Activated CD4-positive, alpha-beta memory T cell treated with anti-CD3 and anti-CD28 coated beads for 36 hours (primary cell): ENCODE measurements at places on chromosomes 2 and 18. TPM values are rescaled to one million over a fixed set of nuclear protein-coding genes. Genes with fewer than 3 reads are reported as not detected.
A peak's percentile ranks its signal among the peaks of the same experiment; 100 is the strongest.

Gene SLC5A7
- total RNA-seq, result not detected

Gene UGT1A5
- total RNA-seq, result not detected

Gene NGEF
- 5.4 TPM for total RNA-seq

Gene ANKRD62
- not detected for total RNA-seq

Gene CSRNP3
- not detected for total RNA-seq

DNA sequence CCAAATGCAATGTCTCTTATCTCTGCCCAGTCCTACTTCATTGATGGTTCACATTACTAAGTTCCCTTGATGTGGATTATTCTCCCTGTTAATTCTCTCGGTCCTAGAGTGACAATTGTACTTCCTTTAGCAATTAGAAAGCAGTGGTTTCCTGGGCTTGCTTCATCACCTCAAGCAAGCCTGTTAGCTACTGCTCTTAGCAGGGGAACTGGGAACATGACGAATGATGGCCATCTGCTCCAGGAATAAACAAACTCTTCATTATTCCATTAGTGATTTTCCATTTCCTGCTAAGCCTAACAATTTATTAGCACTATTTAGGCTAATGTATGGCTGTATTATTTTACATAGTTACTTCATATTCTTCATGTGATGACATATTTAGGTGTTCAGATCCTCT lies 331.8 kb downstream of the MTX2 start:
- peaks cover 14% of the 10 kb centered on the region for H3K27me3 ChIP-seq
- no peaks in the 10 kb centered on the region for H3K36me3 ChIP-seq
- H3K4me3 ChIP-seq, result no peak overlapping the region

- DNase-seq, result no peak
- peaks cover 2% of the 10 kb centered on the region for H3K4me1 ChIP-seq
- H3K27ac ChIP-seq, result no peak overlapping the region
- no peak overlapping the region for H3K4me3 ChIP-seq
- no peaks in the 10 kb centered on the region for H3K36me3 ChIP-seq
These were observed 85.1 kb downstream of the CABLES1 start for GRCh38 chr18:23220355-23220754.

GRCh38 chr2:8225266-8225665 lies 456.6 kb upstream of the ID2 start:
- no peak overlapping the region for H3K27ac ChIP-seq
- no peak overlapping the region for H3K4me3 ChIP-seq
- H3K36me3 ChIP-seq, result no peaks in the 10 kb centered on the region
- no peaks in the 10 kb centered on the region for H3K27me3 ChIP-seq
- no peak for DNase-seq

DNA sequence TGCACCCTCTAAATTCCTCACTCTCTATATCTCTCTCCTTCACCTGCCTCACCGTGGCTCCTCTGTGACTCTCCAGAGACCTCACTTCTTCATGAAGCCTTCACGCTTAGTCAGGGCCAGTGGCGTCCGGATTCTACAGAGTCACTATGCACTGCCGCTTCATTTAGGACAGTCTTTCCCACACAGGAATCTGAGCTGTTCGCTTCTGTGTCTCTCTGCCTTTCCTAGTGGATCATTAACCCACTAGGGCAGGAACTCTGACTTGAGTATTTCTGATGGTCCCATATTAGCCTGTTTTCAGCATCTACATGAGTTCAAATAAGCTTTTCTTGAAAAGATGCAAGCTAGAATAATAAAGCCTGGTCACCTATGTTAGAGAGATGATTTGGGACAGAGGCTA lies 180.2 kb upstream of the DOK6 start:
- no peaks in the 10 kb centered on the region for H3K27me3 ChIP-seq
- no peak for DNase-seq
- no peaks in the 10 kb centered on the region for H3K4me1 ChIP-seq
- H3K27ac ChIP-seq, result no peak overlapping the region
- no peaks in the 10 kb centered on the region for H3K36me3 ChIP-seq
- H3K4me3 ChIP-seq, result no peak overlapping the region

DNA sequence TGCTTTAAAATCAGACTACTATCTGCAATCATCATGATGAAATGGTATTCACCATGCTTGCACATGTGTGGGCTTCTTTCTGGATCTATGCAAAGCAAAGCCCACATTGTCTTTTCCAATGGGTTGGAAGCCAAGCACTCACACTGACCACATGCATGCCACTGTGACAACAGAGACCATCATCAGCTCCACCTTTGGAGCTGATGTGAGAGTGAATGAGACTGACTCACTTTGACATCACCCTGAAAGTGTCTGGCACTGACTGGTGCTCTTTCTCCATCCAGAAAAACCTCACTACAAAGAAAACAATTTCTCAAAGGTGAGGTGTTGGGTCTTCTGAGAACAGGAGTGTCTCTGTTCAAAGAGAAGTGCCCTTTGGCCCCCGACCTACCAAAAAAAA lies 4.7 kb downstream of the MYO5B start:
- H3K4me3 ChIP-seq, result no peak overlapping the region
- H3K36me3 ChIP-seq, result no peaks in the 10 kb centered on the region
- H3K27me3 ChIP-seq, result peaks cover 39% of the 10 kb centered on the region
- H3K4me1 ChIP-seq, result peaks cover 12% of the 10 kb centered on the region

DNA sequence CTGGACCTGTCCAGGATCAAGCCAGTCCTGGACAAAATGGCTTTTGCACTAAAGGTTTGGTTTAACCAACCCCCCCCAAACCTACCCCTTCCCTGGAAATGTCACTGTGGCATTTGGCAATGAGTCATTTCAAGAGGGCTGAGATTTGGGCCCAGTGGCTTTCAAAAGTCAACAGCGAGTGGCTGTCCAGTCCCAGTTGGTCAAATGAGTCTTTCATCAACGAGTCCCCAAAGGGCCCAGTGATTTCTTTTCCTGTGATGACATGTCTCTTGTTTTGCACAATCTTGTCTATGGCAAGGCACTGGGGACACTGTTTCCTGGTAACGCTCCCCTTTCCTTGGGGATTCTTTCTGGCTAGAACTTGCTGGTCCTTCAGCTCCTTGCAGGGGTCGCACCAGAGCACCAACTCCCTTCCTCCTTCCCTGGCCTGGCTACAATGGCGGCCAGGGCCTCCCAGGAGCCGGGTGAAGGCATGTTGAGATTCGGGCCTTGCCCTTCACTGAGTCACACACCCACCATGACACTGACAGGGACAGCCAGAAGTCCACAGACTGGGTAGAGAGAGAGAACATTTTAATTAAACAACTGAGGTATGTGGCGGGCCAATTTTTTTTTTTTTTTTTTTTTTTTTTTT lies 87.2 kb downstream of the SMAD7 start:
- no peaks in the 10 kb centered on the region for H3K36me3 ChIP-seq
- H3K4me3 ChIP-seq, result no peak overlapping the region
- H3K4me1 ChIP-seq, result peaks cover 10% of the 10 kb centered on the region
- no peak for DNase-seq
- no peak overlapping the region for H3K27ac ChIP-seq

GRCh38 chr18:62571037-62571436 lies 48.2 kb downstream of the ZCCHC2 start:
- peaks cover 67% of the 10 kb centered on the region for H3K36me3 ChIP-seq
- no peak overlapping the region for H3K4me3 ChIP-seq
- H3K4me1 ChIP-seq, result peaks cover 14% of the 10 kb centered on the region
- DNase-seq, result peak; percentile 33
- peak overlapping the region; percentile 62 for H3K27ac ChIP-seq

GRCh38 chr18:48804856-48805610 lies 145.7 kb downstream of the SMAD7 start:
- H3K4me1 ChIP-seq, result peaks cover 58% of the 10 kb centered on the region
- H3K27me3 ChIP-seq, result no peaks in the 10 kb centered on the region
- peak; percentile 5 for DNase-seq
- no peak overlapping the region for H3K4me3 ChIP-seq
- H3K27ac ChIP-seq, result no peak overlapping the region
- H3K36me3 ChIP-seq, result no peaks in the 10 kb centered on the region

- peaks cover 40% of the 10 kb centered on the region for H3K4me1 ChIP-seq
- H3K27ac ChIP-seq, result peak overlapping the region; percentile 84
- peak overlapping the region; percentile 93 for H3K4me3 ChIP-seq
- H3K36me3 ChIP-seq, result peaks cover 14% of the 10 kb centered on the region
These were observed 854 bp downstream of the GPR155 start for GRCh38 chr2:174485788-174486562.

DNA sequence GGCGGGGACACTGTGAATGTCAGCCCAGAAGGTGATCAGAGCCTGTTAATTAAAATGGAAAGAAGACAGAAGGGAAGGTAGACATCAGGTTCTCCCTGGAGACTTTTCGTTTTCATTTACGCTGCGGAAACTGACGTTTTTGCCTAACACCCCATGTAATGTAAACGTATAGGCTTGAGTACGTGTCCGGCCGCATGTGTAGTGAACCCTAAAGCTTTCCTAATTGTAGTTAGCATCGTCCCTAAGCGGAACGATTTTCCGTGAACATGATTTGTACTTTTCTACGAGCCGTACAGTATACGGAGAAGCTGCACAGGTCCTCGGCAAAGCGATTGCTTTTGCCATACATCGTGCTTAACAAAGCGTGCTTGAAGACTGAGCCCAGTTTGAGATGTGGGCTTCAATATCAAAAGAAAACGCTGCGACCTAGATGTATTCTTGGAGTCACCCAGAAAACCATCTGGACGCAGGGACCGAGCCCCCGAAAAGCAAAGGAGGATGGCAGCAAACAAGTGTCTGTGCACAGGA lies 284 bp downstream of the TIMM21 start:
- H3K27me3 ChIP-seq, result peaks cover 2% of the 10 kb centered on the region
- H3K4me1 ChIP-seq, result peaks cover 44% of the 10 kb centered on the region
- peak overlapping the region; percentile 95 for H3K4me3 ChIP-seq
- no peak for DNase-seq
- peaks cover 17% of the 10 kb centered on the region for H3K36me3 ChIP-seq

DNA sequence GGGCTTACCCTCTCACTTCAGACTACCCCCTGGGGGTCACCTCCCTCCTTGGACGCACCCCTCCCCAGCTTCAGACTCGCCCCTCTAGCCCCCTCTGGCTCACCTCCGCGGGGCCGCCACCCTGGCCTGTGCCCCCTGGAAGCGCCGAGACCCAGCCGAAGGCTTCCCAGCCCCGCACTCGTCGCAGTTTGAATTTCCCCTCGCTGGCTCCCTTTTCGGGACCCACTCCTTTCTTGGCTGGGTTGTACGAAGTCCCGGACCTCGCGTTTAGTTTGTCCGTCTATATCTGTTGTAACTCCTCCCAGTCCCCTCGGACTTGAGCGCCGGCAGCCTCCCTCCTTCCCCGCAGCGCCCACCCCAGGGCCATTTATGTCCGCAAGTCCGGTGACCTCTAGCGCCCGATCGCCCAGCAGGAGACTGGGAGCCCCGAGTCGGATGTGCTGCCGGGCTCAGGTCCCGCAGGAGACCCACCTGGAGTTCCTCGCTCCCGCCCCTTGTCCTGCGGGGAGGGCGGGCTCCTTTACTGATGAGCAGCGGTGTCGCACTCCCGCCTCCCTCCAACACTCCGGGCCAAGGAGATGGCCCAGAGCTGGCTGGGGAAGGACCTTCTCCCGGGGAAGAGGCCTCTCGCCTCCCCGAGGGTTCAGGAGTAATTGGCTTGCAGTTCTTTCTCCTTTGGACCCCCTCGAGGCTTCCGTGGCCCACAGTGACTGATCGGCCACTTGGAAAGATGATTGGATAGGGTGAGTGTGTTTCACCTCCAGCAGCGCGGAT lies 692 bp upstream of the RAX start:
- H3K4me3 ChIP-seq, result peak overlapping the region; percentile 10
- no peaks in the 10 kb centered on the region for H3K36me3 ChIP-seq
- no peak for DNase-seq

- DNase-seq, result no peak
- no peaks in the 10 kb centered on the region for H3K4me1 ChIP-seq
- no peaks in the 10 kb centered on the region for H3K27me3 ChIP-seq
These were observed 238.9 kb downstream of the XIRP2 start for GRCh38 chr2:167127135-167127534.

- peaks cover 4% of the 10 kb centered on the region for H3K4me1 ChIP-seq
- no peak overlapping the region for H3K27ac ChIP-seq
- DNase-seq, result no peak
- no peak overlapping the region for H3K4me3 ChIP-seq
These were observed 18.0 kb upstream of the AP1S3 start for GRCh38 chr2:223855426-223855825.

- no peaks in the 10 kb centered on the region for H3K4me1 ChIP-seq
- H3K36me3 ChIP-seq, result no peaks in the 10 kb centered on the region
- no peak overlapping the region for H3K4me3 ChIP-seq
- DNase-seq, result no peak
These were observed 712 bp upstream of the SERPINB13 start for GRCh38 chr18:63586431-63586830.

- no peak overlapping the region for H3K27ac ChIP-seq
- H3K4me3 ChIP-seq, result no peak overlapping the region
- peaks cover 37% of the 10 kb centered on the region for H3K4me1 ChIP-seq
These were observed 45.5 kb downstream of the SLC14A2 start for GRCh38 chr18:45660746-45661145.

DNA sequence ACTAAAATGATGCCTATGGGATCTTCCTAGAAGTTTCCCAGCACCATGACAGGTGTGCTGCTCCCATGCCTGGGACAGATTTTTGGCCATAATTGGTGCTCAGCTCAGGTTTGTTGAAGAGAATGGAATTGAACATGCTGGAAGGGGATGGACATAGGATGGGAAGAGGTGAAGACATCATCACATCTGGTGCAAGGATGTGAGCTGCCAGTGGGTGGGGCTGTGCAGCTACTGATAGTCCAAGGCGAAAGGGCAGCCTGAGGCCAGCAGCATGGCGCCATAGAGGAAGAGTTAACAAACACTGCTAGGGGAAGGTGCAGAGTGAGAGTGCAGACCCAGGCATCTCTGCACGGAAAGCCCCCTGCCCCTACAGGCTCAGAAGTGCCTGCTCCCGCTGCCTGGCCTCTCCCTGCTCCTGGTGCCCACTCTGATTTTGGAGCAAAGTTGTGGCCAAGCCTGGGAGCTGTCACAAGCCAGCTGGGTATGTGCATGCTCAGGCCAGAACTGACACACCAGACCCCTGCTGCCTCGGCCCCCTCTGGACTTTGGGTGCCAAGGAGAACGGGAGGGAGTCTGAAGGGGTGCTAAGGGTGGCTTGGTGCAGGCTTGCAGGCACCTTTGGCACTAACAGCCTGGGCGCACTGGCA lies 178.6 kb downstream of the ZBTB7C start:
- no peak overlapping the region for H3K4me3 ChIP-seq
- DNase-seq, result peak; percentile 42
- H3K4me1 ChIP-seq, result peaks cover 13% of the 10 kb centered on the region
- H3K27me3 ChIP-seq, result peaks cover 3% of the 10 kb centered on the region
- no peak overlapping the region for H3K27ac ChIP-seq

GRCh38 chr2:170161516-170162270 lies 16.3 kb upstream of the MYO3B start:
- no peak overlapping the region for H3K27ac ChIP-seq
- no peak for DNase-seq

DNA sequence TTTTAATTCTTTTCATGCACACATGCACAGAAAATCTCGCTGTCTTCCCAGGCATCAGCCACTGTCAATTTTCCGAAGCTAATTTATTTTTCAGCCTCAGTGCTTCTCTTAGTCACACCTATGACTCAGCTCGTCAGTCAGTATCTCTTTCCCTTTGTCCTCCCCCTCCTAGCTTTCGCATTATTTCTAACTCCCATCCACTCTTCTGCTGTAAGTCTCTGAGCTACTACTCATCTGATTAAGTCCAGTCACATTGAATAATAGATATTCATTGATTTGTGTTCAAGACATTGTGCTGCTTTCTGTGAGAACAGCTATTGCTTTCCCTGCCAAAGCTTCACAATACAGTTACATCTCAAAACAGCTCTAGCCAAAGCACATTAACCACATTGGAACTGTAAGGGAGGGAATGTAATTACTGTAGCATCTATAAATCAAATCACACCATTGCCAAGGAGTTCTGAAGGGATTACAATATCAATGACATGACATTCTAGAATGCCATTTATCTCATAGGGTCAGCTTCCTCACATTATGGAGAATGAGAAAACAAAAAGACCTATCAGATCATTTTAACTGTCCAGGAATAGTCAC lies 89.4 kb downstream of the SCN3A start:
- H3K27ac ChIP-seq, result no peak overlapping the region
- H3K27me3 ChIP-seq, result no peaks in the 10 kb centered on the region
- no peak for DNase-seq
- H3K4me3 ChIP-seq, result no peak overlapping the region
- H3K4me1 ChIP-seq, result no peaks in the 10 kb centered on the region
- H3K36me3 ChIP-seq, result no peaks in the 10 kb centered on the region
